Psoas muscle (tissue), 8 donors: ENCODE measurements at places on chromosomes 5 and 9.
A peak's percentile ranks its signal among the peaks of the same experiment; 100 is the strongest.

- no peaks in the 10 kb centered on the region for H3K27me3 ChIP-seq
- no peak overlapping the region for H3K27ac ChIP-seq
- no peak overlapping the region for H3K4me3 ChIP-seq
- H3K4me1 ChIP-seq: no peaks in the 10 kb centered on the region
- DNase-seq: no peak
These were observed 1153.0 kb upstream of the CDH18 start for GRCh38 chr5:21140987-21141386.

DNA sequence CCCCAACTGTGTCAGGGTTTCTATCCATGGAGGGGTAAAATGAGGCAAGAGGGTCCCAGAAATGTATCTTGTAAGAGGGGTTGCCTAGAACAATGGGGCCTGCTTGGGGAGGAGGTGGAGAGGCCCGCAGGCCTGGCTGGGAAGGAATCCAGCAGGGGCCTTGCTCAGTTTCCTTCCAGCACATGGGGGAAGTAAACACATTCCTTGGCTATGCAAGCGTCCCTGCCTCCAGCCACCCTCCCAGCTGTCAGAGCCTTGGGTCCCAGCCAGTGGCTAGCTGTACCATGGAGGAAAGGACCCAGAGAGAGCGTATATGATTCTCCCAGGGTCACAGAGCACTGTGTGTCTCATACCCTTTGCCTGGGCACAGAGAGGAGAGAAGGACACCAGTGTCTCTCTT, 71.1 kb upstream of the IL17B start:
- no peak overlapping the region for H3K4me3 ChIP-seq
- DNase-seq: peak; percentile 87
- no peaks in the 10 kb centered on the region for H3K27me3 ChIP-seq
- peak overlapping the region; percentile 96 for H3K27ac ChIP-seq
- H3K4me1 ChIP-seq: peaks cover 75% of the 10 kb centered on the region
- H3K36me3 ChIP-seq: no peaks in the 10 kb centered on the region

GRCh38 chr5:140349244-140349643, 2.8 kb upstream of the HBEGF start:
- DNase-seq: no peak
- H3K27ac ChIP-seq: peak overlapping the region; percentile 94
- no peak overlapping the region for H3K4me3 ChIP-seq
- H3K27me3 ChIP-seq: no peaks in the 10 kb centered on the region
- H3K4me1 ChIP-seq: peaks cover 40% of the 10 kb centered on the region

- no peak for DNase-seq
- no peak overlapping the region for H3K27ac ChIP-seq
- no peaks in the 10 kb centered on the region for H3K27me3 ChIP-seq
- no peaks in the 10 kb centered on the region for H3K36me3 ChIP-seq
- H3K4me1 ChIP-seq: no peaks in the 10 kb centered on the region
These were observed 437.2 kb downstream of the CSNK1G3 start for GRCh38 chr5:123949043-123949804.
